ENCODE measurements at places on chromosomes 4 and X. TPM values are rescaled to one million over a fixed set of nuclear protein-coding genes. Genes with fewer than 3 reads are reported as not detected.

The CXCL8 gene
- total RNA-seq, result 1.8 TPM

The LANCL3 gene
- 2.4 TPM for total RNA-seq

The NDST3 gene
- not detected for total RNA-seq

GRCh38 chrX:108090491-108091263 is 665 bp downstream of the PSMD10 start:
- DNase-seq, result no peak

GRCh38 chr4:150909116-150909515 is 106.0 kb downstream of the LRBA start:
- DNase-seq, result no peak

DNA sequence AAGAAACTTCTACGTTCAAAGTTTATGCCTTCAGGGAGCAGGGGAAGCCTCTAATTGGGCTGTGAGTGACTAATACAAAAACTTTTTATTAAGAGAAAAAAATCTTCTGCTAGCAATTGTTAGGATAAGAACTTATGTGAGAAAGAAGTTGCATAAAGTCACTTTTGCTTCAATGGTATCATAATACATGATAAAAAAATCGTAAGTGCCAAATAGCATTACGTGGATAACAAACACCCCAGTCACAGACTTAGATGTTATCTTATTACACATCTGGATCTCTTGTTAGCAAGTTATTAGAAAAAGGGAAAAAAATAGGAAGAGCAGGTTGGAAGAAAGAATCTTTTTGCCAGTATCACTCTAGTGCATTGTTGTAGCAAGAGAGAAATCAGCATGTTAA is 4.2 kb upstream of the NDST4 start:
- DNase-seq, result no peak

- DNase-seq, result no peak
These were observed 107.9 kb downstream of the MMRN1 start for GRCh38 chr4:90002441-90003062.

All from HCT116 (cell line).